ENCODE measurements at places on chromosomes 5 and 9. TPM values are rescaled to one million over a fixed set of nuclear protein-coding genes. Genes with fewer than 3 reads are reported as not detected.

KCNN2 gene
- total RNA-seq, result not detected

SAPCD2 gene
- 217 TPM for total RNA-seq

RETREG1 gene
- 0.83 TPM for total RNA-seq

NMUR2 gene
- total RNA-seq, result 20.6 TPM

PCDHGB7 gene
- total RNA-seq, result 2.1 TPM

WWC1 gene
- 70.1 TPM for total RNA-seq

GPX8 gene
- 0.37 TPM for total RNA-seq

C1QTNF2 gene
- 0.18 TPM for total RNA-seq

HOMER1 gene
- total RNA-seq, result 5.7 TPM

SLC6A3 gene
- not detected for total RNA-seq

ATOX1 gene
- 43.6 TPM for total RNA-seq

NTNG2 gene
- total RNA-seq, result not detected

KCNV2 gene
- not detected for total RNA-seq

HTR4 gene
- total RNA-seq, result 0.15 TPM

CD14 gene
- 12.2 TPM for total RNA-seq

TRIM52 gene
- total RNA-seq, result 4.0 TPM

HEMGN gene
- not detected for total RNA-seq

MXD3 gene
- total RNA-seq, result 55.7 TPM

CMYA5 gene
- 0.08 TPM for total RNA-seq

CENPK gene
- 19.7 TPM for total RNA-seq

DNM1 gene
- total RNA-seq, result 83.8 TPM

SLC36A2 gene
- not detected for total RNA-seq

S100Z gene
- total RNA-seq, result not detected

OTP gene
- not detected for total RNA-seq

SOX30 gene
- total RNA-seq, result 0.15 TPM

FAM120A gene
- total RNA-seq, result 115 TPM

BOD1 gene
- 55.2 TPM for total RNA-seq

SMIM15 gene
- 99.2 TPM for total RNA-seq

TMEM174 gene
- not detected for total RNA-seq

LVRN gene
- not detected for total RNA-seq

TNC gene
- total RNA-seq, result 0.46 TPM

MORN5 gene
- not detected for total RNA-seq

TLR4 gene
- total RNA-seq, result 4.3 TPM

PJA2 gene
- 7.9 TPM for total RNA-seq

SGCD gene
- not detected for total RNA-seq

Measured in HT-29 (cell line).